ENCODE measurements at places on chromosomes 3 and 15.

DNA sequence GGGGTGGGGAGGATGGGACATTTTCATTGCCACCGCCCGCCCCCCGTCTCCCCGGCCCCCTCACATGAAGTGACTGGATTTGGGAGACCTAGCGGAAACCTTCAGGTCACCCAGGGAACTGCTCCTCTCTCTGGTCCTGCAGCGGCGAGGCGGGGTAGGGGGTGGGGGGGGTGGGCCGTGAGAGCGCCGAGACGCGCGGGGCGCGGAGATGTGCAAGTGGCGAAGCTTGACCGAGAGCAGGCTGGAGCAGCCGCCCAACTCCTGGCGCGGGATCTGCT is 712 bp upstream of the MME start:
- no peak for DNase-seq

GRCh38 chr3:23389089-23389488 is 186.0 kb downstream of the UBE2E2 start:
- no peak for DNase-seq

DNA sequence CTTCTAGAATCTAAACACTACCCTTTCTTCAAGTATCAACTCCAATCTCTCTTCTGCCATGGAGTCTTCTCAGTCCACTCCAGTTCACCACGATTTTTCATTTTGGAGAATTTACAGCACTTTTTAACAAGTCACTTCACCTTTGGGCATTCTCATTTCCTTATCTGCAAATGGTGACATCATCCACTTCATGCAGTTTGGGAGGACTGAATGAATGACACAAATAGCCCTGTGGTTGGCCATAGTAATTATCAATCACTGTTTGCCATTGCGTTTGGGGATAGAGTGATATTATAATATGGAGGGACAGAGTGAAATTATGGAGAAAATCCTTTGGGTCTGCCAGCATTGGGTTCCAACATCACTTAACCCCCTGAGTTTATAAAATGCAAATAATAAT is 38.0 kb upstream of the TM4SF1 start:
- DNase-seq: no peak

- DNase-seq: no peak
Measured at GRCh38 chr3:47008851-47009224, 29.4 kb downstream of the NBEAL2 start.

- DNase-seq: no peak
Measured at GRCh38 chr3:61912158-61912557, 350.8 kb downstream of the PTPRG start.

DNA sequence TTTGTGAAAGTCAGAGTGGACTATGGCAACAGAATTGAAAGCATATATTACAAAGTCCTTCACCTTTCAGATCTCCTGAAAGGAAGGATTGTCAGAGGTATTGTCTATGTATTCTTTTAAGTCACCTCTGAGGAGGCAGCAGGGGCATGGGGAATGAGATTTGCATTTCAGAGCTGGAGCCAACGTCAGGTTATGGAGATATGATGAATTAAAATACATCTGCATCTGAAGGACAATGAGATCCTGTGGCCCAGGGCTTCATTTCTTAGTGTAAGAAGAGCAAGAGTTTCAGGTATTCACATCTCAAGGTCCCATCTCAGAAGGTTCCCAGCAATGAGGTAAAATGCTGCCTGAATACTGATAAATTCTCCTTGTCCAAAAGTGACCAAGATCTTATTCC is 695.8 kb downstream of the TUSC7 start:
- DNase-seq: no peak

DNA sequence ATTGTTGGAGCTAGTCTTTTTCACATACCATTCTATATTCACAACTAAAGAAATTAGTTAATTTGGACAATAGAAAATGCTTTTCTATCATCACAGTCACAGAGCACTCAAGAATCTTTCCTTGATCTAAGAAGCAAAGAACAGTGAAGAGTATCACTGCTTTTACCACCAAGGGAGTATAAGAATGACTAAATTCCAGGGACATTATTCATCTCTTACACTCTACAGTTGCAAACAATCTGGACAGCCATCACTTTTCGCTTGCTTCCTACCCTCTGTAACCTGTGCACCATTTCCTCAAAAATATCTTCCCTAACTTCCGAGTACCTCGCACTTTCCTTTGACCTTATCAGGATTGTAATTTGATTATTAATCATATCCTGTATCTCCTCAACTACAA is 359.5 kb upstream of the TMCO5A start:
- no peak for DNase-seq

DNA sequence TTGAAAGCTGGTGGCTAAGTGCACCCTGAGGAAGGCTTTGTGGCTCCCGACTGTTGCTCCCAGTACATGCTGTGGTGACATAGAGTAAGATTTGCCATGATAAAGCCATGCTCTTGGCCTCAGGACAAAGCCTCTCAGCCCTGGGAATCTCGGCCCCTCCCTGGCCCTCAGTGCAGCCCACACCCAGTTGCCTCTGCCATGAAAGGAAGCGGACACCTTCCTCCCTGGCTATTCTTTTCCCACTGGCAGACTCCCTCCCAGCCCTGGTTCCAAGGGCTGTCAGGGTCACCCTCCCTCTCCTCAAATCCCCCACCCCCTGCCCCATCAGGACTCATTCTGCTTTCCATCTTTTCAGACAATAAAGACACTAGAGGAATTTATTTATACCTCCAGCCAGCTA is 119.8 kb upstream of the NEO1 start:
- no peak for DNase-seq

Measured in activated effector memory CD4-positive, alpha-beta T cell treated with Interleukin-2 at 50 U/mL for 16 hours (primary cell).